ENCODE measurements at places on chromosomes 5 and 9.

GRCh38 chr9:136508729-136509500 is 26.1 kb upstream of the SEC16A start:
- no peak for DNase-seq

DNA sequence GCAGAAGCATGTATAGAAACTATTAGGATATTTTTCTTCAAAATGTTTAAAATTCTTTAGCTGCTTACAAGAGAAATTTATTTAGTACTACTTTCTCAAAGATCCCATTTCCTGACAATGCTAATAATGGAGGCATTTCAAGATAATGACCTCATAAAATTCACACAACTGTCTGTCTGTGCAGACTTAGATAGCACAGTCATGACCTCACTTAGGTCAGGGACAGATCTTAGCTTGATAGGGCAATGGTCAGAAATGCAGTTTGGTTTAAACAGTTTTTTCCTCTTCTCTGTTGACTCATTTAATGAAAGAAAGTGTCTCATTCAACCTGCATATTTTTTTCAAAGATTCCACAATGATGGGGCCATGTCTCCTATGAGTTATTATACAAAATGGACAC is 128.4 kb downstream of the GRIA1 start:
- DNase-seq: no peak

DNA sequence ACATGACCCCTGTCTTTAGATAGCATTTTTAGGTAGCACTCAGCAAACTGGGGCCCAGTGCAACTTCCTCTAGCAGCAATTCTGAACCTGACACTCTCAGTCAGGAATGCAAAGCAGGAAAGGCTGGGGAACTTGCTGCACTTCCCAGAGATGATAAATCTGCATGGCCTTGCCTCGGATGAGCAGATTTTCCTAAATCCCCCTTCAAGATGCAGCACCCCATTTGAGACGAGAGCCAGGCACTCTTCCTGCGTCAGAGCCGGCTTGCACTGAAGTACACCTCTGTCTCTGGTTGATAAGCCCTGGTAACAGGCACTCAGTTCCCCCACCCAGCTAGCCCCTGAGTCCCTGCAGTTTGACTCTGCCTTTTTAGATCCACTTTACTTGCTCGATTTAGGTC is 296.7 kb upstream of the PANK3 start:
- DNase-seq: no peak

- DNase-seq: no peak
Observed at GRCh38 chr9:29211580-29212396, 1638.5 kb upstream of the C9orf72 start.

DNA sequence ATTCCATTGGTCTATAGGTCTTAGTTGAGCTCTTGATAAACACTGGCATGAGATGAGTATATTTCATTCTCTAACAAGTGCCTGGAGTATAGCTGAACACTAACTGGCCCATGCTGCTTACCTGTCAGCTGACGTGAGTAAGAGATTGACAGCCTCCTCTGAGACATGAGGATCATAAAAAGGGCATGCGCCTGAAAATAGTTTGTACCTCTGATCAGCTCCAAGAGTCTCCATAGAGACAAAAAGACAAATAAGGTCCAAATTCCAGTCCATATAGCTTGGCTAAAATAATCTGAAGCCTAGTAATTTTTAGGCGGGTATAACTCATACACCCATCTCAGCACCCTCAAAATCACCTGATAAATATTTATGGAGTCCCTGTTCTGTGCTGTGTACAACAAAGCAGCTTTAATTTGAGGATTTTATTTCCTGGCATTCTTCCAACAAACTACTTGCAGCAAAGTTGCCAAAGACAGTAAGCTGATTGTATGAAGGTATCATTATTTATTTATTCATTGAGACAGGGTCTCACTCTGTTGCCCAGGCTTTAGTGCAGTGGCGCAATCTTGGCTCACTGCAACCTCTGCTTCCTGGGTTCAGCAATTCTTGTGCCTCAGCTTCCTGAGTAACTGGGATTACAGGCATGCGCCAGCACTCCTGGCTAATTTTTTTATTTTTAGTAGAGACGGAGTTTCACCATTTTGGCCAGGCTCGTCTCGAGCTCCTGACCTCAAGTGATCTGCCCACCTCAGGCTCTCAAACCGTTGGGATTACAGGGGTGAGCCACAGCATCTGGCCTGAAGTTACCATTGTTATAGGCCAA is 16.2 kb upstream of the FSD1L start:
- DNase-seq: no peak

GRCh38 chr5:107472620-107473064 is 198.1 kb downstream of the EFNA5 start:
- no peak for DNase-seq

DNA sequence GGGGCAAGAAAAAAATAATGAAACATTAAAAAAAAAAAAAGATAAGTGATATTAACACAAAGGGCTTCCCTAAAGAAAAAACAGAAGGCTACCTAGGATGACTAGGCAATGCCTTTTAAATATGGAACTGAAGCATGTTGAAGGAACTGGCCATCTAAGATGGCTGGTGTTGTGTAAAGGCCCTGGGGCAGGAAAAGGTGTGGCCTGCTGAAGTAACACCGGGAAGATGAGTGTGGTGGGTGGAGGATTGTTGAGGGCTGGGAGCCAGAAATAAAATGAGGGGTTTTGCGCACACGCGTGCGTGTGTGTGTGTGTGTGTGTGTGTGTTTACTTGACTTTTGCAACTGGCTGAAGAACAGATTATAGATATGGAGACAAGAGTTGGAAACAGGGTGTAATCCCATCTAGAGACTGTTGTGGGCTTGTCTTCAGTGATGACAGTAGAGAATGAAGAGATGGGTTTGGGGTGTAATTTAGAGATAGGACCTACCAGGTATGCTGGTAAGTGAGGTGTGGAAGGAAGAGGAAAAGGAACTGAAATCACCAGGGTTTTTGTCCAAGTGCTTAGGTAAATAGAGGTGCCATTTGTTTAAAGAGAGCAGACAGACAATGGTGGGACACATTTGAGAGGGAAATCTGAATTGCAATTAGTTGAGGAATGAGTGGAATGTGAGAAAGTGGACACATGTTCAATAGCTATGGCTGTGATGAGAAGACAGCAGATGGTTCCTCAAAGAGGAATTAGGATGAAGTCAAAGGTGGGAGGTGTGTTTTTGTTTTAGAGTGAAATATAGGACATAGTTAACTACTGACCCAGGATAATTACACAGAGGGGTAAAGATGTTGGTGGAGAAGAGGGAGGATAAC is 33.9 kb downstream of the RAD23B start:
- no peak for DNase-seq

GRCh38 chr5:54103871-54104270 is 206.5 kb downstream of the ARL15 start:
- no peak for DNase-seq

GRCh38 chr5:50325237-50325832 is 115.8 kb downstream of the EMB start:
- no peak for DNase-seq

DNA sequence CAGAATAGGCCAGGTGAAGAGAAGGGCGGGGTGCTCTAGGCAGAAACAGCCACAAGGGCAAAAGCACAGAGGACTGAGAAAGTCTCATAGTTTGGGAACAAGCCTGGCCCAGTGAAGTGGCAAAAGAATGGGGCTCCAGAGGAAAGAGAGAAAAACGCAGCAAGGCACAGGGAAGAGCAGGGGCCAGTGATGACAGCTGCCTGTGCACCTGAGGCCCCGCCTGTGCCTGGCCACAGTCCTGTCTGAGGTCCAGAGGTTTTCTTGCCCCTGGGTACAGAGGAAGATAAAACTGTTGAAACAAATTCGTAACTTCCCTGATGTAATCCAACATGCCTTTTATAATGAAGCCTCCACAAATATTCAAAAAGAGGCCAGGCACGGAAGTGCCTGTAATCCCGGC is 22.0 kb downstream of the FRRS1L start:
- no peak for DNase-seq

GRCh38 chr9:31412081-31412480 is 972.4 kb upstream of the ACO1 start:
- no peak for DNase-seq

DNA sequence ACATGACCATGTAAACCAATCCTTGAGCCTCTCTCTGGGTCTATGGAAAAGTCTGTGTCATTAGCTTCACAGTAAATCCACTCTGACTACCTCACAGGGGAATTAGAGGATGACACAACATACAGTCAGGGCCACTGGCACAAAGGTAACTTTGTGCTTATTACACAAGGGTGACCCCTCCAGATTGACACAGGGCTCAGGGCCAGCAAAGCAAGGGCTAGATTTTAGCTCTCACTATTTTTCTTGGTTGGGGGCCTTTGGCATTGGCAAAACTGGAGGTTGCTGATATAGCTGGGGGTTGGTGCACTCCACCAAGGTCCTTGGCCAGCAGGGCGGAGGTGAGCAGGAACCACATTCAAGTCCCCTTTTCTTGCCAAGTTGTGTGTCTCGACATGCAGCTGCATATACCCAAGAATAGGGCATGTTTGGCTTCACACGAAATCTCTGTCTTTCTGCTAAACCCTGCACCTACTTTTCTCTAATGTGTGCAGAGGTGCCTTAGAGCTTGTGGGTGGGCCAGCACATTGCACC is 15.2 kb upstream of the OSMR start:
- DNase-seq: no peak

DNA sequence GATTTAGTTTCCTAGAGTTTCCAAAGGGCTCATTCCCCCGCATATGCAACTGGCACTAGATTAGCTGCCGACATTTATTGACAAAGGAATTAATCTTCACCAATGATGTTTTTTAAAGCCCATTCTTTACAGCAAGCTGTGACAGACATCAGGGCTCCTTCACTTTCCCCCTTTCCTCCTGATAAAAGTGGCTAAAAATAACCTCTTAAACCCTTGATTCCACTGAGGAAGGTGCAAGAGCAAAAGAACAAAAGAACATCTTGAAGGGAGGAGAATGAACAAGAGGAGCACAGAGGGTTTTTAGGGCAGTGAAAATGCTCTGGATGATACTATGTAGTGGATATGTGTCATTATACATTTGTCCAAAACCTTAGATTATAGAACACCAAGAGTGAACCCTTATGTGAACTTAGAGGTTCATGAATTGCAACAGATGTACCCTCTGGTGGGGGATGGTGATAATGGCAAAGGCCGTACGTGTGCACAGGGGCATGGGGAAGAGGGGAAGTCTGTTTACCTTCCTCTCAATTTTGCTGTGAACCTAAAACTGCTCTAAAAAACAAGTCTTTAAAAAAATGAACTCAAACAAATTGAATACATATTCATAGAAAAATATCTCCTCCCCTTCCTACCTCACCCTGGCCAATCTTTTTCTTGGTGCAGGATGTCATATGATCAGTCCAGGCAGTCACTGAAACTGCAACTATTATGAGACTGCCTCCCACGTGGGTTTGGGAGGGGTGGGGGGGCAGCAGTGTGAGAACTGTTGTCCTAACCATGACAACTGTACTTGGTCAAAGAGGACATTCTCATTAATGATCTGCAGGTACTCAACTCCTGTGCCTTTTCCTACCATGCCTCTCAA is 83.0 kb downstream of the MARCHF3 start:
- DNase-seq: no peak

- no peak for DNase-seq
Observed at GRCh38 chr5:156259618-156260017, 67.3 kb upstream of the SGCD start.

GRCh38 chr5:115629903-115630302 is 4.1 kb upstream of the TMED7 start:
- DNase-seq: no peak

DNA sequence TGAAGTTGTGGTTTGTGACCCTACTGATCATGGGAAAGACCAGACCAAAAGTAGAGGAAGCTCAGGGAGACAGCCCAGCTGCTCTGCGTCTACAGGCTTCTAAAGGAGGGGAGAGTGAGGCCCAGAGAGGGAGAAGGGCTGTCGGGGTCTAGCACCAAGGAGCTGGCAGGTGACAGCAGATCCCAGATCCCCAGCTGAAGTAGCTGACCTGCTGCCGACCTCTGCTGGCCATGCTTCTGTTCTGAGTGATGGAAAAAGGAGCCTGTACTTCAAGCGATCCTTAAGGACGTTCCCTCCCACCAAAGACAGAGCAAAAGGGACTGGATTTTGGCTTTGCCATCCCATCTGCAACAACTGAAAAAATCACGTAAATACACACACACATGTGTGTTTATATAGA is 22.7 kb upstream of the QSOX2 start:
- no peak for DNase-seq

GRCh38 chr9:8366161-8366926 is 566.8 kb upstream of the DMAC1 start:
- DNase-seq: no peak

DNA sequence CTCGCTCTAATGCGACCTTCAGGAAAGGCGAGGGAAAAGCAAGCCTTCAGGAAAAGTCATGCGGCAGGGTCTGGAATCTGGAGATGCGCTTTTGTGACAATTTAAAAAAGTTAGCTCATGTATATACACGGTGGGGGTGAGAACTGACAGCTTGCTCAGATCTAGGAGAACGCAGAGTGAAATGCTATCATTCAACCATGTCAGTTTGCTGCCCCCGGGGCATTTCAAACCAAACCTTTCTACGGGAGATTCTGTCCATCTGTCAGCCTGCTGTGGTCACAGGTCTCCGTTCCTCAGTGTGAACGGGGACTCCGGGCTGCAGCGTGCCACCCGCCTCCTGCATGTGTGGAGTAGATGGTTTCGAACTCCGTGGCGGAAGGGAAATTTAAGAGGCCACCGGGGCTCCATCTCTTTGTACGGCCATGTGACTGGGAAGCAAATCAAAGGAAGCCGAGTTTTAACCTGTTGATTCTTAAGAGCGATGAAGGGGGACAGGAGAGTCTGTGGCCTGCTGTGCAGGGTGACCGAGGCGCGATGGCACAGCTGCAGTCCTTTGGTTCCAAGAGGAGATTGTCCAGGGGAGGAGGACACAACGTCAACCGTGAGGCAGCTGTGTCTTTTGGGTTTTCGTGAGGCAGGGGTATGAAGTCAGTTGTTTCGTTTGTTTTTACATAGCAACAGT is 45.9 kb downstream of the OTULIN start:
- DNase-seq: no peak

GRCh38 chr9:38158628-38159027 is 89.6 kb upstream of the SHB start:
- DNase-seq: no peak

- no peak for DNase-seq
Observed at GRCh38 chr5:142981886-142982820, 212.0 kb downstream of the ARHGAP26 start.

GRCh38 chr5:145568581-145568980 is 266.6 kb downstream of the PRELID2 start:
- DNase-seq: no peak

- DNase-seq: no peak
Observed at GRCh38 chr9:128099231-128099931, 28.1 kb downstream of the PTGES2 start.

DNA sequence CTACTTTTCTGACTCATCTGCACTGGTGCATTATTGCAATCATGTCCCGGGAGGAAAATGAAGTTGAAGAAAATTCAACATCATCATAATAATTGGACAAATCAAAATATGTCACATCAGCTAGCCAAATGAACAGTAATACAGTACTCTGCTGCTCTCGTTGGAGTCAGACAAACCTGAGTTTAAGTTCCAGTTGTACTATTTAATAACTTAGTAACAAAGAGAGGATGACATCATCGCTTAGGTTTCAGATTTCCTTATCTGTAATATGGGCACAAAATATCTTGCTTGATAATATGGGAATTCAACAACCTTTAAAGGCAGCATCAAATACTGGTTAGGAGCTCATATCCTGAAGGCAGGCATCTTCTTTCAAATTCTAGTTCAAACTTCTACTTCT is 1248.9 kb upstream of the ACO1 start:
- DNase-seq: no peak

GRCh38 chr9:86749161-86749893 is 198.0 kb downstream of the GAS1 start:
- no peak for DNase-seq

- DNase-seq: no peak
Observed at GRCh38 chr9:6641961-6642360, 3.6 kb downstream of the GLDC start.

GRCh38 chr5:153879596-153879995 is 159.1 kb downstream of the FAM114A2 start:
- DNase-seq: no peak

Measured in activated CD4-positive, CD25-positive, alpha-beta regulatory T cell (primary cell).